Activated CD8-positive, alpha-beta memory T cell treated with anti-CD3 and anti-CD28 coated beads for 1 hour (primary cell): ENCODE measurements at places on chromosomes 1 and 21.

- no peak for DNase-seq
Measured at GRCh38 chr1:54218883-54219687, 19.1 kb downstream of the MRPL37 start.

GRCh38 chr1:69648486-69648885 is 80.8 kb downstream of the LRRC7 start:
- no peak for DNase-seq

DNA sequence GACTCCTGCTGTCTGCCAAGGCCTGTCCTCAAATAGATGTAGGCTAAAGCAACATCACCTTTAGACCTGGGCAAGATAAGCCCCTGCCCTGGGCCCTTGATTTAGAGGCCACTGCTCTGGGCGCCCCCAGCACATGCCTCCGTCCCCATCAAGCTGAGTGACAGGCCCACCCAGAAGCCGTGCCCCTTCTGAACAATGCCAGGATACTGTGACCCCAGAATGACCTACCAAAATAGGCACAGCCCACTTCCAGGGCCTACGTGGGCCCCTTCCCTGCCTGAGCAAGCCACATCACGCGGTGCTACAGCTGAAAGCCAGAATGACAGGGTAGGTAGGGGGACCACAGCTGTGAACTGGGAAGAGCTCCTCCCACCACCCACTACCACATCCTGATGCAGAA is 24.7 kb upstream of the BECN2 start:
- DNase-seq, result no peak

- DNase-seq, result no peak
Measured at GRCh38 chr1:85240174-85240601, 19.3 kb downstream of the C1orf52 start.
